ENCODE measurements at places on chromosomes 2 and 18.

GRCh38 chr2:129923265-129924091 is 56.0 kb upstream of the RAB6C start:
- DNase-seq = peak; percentile 27

DNA sequence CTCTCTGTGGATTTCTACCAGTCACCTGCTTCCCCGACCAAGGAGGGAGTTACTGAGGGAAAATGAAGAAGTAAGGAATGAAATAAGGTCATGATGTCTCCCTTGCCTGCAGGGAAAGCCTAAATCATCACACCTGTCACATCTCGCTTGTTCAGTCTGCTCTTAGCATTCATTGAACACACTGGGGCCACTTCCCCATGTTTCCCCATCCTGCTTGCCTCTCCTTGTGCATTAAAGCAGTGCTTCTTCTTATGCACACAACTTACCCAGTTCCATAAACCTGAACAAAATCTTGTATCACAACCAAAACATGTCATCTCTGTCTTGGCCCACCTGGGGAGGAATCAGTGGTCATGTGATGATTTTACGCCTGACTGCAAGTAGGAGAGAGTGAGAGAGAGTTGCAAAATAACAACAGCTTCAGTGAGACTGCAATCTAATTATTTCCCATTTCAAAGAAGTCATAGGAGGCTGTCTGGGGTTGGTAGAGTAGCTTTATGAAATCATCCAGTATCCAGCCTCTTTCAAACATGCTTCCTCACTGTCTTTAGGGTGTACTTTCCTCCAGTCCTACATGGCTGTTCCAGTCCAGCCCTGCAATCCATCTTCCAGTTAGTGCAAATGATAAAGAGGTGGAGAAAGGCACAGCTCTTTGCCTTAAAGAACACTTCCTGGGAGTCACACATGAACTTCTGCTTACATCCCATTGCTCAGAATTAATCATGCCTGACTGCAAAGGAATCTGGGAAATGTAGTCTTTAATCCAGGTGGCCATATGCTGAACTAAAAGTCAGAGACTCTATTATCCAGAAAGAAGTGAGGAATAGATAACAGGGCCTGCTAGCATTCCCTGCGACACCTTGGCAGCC is 220.1 kb downstream of the HAUS1 start:
- DNase-seq = peak; percentile 68

DNA sequence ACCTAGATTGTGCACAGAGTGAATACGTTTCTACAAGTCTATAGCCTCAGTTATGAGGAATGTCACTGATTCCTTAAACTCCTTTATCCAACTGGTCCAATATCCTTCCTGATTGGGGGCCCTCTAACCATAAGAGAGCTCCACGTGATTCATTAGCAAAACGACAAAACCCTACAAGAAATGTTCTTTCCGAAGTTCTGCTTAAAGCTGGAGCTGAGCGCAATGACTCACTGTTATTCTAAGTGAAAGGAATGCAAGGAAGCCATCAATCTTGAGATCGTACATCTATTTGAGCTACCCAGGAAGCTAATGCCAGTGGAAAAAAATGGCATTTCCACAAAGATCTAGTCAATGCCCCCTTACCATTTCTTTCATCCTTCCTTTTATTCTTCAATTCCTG is 354.9 kb upstream of the CDH20 start:
- no peak for DNase-seq

DNA sequence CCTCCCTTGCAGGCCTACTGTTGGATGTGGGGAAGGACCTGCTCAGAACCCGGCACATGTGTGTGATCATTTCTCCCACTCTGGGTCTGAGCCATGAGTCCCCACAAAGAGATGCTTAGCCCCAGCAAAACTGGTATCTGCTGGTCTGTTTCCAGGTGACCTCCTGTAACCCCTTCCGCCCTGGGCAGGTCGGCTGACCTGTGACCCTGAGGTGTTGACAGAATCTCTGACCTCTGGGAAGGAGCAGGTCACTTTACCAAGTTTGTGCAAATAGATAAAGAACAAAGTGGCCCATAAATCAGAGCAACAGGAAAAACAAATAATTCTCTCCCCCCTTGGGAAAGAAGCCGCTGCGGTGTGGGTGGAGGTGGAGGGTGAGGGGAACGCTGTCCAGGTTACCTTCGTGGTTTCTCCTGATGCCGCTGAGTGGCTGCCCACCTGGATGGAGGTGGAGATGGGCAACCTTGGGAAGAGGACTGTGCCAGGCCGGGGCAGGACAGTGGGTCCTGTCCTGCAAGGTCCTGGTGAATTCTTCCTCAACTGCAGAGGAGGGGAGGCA is 174.0 kb upstream of the MYCN start:
- DNase-seq = no peak

DNA sequence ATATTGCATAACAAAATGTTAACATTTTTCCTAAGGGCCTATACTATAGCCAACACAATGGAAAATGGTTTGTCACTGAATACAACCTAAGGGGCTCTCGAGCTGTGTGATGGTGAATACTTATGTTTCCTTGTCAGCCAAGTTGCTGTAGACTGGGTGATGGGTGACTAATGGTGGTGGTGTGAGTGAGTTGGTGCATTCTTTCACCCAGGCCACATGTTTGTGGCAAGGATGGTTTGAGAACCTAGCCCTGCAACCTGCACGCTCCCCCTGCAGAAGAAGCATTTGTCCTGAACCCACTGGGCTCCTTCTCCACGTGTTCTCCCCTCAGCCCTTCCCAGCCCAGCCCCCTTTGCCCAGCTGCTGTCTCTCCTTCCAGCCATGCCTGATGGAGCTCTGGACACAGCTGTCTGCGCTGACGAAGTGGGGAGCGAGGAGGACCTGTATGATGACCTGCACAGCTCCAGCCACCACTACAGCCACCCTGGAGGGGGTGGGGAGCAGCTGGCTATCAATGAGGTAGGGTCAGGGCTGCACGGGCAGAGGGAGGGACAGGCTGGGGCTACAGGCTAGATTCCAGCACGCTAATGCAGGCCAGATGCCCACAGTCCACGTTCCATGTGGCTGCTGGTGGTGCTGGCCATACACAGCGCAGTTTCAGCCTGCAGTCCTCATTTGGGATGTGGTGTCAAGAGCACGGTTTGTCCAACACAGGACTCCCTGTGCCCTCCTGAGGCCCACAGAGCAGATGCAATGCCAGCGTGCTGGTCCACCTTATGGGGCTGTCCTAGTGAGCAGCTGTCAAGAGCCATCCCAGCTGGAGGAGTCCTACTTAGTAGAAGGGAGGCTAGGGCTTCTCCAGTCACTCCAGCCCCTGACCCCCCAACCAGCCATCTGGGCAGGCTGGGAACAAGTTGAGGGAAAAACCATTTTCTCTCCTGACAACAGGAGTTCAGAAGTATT is 65.4 kb downstream of the FAM168B start:
- no peak for DNase-seq

GRCh38 chr2:114027437-114027836 is 137.5 kb downstream of the ACTR3 start:
- DNase-seq = no peak

DNA sequence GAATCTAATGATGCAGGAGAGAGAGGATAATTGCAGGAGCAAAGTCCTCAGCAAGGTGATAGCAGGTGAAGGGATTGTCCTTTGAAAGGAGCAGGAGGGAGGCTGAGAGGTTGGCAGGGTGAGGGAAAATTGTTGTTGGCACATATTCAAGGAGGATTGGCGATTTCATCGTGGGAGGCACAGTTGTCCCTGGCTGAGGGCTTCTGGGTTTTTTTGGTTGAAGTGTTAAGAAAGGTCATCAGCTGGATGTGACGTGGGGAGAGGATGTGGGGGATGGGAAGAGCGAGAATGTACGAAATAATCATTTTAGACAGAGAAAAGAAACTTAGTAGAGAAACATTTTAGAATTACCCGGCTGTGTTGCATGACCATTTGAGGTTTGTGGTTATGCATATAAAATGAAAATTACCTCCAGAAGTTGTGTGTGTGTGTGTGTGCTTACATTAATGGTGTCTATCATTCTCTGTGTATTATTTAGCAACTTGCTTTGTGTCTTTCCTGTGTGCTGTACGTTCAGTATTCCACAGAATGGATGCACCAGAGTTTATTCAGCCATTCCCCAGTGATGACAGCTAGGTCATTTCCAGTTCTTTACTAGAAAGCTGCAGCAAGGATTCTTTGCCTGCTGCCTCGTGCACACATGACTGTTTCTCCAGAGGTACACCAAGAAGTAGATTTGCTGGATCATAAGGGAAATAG is 67.6 kb downstream of the SDC1 start:
- DNase-seq = no peak

GRCh38 chr2:96970248-96970875 is 16.0 kb downstream of the FAM178B start:
- DNase-seq = no peak

DNA sequence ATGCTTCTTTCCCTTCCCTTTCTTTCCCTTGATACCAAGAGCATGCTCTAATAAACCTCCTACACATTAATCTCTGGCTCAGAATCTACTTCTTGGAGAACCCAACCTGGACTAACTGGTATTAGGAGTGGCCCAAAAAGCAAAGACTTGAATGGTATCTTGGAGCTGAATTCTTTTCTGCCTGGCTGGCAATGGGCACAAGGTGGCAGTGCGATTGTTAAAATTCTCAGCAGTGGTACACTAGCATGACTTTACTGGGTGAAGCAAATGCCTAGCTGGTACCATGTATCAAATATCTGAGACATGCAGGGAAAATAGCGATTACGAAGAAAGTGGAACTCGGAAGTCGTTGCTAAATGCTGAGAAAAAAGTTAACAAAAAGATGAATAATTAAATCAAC is 376.1 kb downstream of the XIRP2 start:
- DNase-seq = no peak

DNA sequence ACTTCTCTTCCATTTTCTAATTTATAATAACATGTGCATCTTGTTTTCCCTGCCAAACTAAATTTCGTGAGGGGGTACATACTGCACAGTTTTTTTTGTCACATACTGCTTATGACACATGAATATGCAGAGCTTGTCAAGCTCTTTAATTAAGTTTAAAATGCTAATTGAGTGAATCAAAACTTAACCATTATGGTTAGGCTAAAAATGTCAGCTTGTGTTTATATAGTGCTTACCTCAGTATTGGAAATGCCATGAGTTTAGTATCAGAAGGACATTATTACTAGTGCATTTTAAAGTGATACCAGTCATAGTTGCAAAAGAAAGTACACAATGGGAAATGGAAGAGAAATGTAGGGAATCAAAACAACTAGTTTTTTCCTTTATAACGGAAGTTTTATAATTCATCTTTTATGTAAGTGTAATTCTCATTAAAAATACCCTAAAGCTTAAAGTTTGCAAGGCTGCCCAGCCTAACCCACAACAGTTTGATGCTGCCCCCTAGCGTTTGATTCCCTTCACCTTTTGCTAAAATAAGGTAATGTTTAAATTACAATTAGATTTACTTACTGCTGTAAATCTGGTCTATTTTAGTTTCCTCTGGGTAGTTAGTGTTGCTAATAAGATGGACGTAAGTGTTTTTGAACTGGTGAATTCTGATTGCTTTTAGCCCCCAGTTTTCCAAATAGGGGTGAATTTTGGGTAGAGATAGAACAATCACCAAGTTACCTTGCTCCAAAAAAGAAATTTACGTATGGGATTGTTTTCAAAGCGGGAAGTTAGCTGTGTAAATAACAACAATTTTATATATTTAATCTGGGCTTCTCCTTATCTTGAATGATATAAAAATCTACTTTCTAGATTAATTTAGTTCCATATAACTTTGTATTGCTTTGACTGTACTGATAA is 3.2 kb downstream of the SLC39A10 start:
- peak; percentile 85 for DNase-seq

- peak; percentile 11 for DNase-seq
Measured at GRCh38 chr2:120669121-120669952, 66.3 kb upstream of the GLI2 start.

DNA sequence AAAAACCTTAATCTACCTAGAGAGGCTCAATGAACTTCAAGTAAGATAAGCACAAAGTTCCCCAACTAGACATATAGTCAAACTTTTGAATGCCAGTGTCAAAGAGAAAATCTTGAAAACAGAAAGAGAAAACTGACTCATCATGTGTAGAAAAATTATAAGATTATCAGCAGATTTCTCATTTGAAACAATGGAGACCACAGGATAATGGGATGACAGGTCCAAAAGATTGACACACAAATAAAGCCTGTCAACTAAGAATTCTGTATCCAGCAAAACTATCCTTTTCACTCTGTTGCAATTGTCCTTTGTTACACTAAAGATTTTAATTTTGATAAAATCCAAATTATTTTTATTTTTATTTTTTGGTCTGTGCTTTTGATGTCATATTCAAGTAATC is 61.6 kb downstream of the COPS8 start:
- DNase-seq = no peak

DNA sequence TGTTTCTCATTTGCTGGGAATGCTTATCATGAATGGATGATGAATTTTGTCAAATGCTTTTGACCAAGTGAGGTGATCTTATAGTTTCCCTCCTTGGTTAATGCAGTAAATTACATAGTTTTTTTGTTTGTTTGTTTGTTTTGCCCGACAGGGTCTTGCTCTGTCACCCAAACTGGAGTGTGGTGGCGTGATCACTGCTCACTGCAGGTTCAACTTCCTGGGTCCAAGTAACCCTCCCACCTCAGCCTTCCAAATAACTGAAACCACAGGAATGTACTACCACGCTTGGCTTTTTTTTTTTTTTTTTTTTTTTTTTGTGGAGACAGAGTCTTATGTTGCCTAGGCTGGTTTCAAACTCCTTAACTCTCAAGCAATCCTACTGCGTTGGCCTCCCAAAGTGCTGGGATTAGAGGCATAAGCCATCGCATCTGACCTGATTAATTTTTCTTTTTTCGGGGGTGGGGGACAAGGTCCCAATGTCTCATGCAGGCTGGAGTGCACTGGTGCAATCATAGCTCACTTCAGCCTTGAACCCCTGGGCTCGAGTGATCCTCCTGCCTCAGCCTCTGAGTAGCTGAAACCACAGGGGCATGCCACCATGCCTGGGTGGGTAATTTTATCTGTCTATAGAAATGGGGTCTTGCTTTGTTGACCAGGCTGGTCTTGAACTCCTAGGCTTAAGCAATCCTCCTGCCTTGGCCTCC is 48.6 kb downstream of the SMAD2 start:
- no peak for DNase-seq

- DNase-seq = no peak
Measured at GRCh38 chr2:41710944-41711343, 336.9 kb upstream of the PKDCC start.

- DNase-seq = peak; percentile 64
Measured at GRCh38 chr2:60998628-60999545, 18.6 kb upstream of the PEX13 start.

GRCh38 chr2:162062559-162062958 is 11.5 kb downstream of the DPP4 start:
- DNase-seq = no peak

DNA sequence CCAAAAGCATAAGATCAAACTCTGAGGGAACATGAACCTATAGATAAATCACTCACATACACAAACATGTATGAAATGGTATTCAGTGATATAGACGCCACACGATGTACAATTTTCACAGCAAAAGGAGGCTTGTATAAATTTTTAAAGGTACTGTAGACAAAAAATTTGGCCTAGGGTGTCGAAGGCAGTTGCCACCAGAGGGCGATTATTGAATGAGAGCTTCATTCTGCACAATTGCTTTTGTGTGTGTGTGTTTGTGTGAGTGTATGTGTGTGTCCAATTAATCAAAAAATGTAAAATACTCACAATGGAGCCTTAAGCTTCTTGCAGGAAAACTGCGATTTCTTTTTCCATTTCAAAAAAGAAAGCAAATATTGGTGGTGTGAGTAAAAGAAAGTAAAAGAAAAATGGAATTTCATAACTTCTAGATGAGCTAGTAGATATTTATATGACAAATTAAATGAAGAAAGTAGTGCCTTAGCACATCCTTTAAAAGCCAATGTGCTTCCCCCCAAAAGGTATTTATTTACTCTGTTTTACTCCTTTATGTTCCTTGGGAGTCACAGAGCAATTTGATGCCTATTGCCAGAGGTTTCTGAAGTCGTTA is 800.1 kb downstream of the SATB2 start:
- peak; percentile 37 for DNase-seq
